Stimulated activated CD4-positive, alpha-beta T cell treated with anti-CD3 and anti-CD28 coated beads, Interleukin-2, amount 100 ng/mL, for 24 hours (primary cell): ENCODE measurements at places on chromosomes 2 and 18.

DNA sequence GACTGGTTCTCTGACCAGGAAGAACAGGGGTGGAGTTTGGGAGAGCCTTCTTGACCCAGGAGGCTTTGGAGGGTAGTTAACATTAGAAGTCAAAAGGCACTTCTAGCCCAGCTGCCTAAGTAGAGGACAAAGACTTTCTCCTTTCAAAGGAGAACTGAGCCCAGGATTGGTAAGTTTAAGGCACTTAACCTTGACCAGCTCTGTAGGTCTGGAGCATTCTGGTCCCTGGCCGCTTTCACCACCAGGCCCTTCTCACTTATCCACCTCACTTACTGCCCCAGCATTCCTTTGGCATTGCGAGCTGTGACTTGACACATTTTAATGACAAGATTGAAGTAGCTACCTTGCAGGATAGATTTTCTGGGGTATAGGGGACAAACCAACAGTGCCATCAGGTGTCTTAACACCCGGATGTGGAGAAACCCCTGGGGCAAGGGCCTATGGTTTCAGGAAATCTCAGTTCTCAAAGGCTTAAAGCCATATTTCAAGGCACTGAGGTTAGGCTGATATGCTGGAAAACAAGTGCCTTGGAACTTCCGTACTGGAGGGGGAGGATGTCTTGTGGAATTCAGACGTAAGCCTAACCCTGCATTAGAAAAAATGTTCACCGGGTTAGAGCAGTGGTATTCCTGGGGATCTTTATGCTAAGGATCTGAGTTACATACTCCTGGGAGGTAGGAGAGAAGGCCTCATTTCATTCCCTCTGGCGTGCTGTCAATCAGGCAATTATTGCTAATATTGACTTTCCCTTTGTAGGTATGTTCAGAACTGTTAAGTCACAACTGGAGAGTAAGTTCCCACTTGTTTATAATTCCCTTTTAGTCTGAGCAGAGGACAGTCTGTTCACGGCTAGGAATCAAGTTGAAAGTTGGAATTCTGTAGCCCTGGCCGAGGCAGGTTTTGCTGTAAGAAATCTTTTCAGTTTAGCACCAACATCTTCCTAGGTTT lies 4.3 kb downstream of the C2orf68 start:
- no peak for DNase-seq

GRCh38 chr2:27901234-27901633 lies 10.7 kb downstream of the BABAM2 start:
- peak; percentile 39 for DNase-seq

DNA sequence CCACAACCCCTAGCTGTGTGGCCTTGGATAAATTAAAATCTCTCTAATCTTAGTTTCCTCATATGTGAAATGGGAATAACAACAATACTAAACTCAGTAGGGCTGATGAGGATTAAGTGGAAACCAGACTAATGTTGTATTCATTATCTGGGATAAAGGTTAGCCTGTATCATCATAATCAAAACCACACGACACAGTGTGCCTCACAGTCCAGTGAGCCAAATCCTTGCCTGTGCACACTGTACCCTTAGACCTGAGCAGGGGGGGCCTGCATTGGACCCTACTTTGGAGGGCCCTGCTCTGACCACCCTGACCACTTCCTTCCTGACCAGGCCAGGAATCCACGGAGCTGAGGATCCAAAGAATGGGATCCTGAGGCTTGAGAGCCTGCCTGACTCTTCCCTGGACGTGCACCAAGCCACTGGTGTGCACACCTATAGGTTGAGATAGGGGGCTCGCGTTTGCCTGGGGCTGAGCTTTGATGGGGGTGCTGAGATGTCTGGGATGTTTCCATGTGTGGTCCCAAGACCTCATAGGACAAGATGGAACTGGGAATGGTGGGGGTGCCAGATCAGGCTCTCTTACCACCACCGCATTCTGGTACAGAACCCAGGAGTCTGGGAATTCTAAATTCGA lies 69.7 kb downstream of the TGOLN2 start:
- DNase-seq = no peak

DNA sequence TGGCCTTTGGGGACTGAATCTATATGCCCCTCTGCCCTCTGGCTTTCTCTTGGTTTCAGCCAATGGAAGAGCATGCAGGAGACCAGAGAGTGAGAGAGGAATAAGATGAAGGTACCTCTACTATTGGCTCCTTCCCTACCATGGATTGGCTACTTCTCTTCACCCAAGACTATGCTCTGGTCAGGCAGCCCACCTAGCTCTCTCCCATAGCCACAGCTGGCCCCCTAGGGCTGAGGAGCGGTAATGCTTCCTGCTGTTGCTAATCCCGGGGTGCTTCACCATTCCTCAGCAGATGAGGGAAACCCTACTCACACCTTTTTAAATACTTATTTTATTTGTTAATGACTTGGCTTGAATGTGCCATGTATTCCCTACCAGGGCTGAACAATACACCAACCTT lies 142.4 kb downstream of the MREG start:
- DNase-seq = peak; percentile 7

GRCh38 chr18:62525608-62526007 lies 2.8 kb downstream of the ZCCHC2 start:
- DNase-seq = no peak

DNA sequence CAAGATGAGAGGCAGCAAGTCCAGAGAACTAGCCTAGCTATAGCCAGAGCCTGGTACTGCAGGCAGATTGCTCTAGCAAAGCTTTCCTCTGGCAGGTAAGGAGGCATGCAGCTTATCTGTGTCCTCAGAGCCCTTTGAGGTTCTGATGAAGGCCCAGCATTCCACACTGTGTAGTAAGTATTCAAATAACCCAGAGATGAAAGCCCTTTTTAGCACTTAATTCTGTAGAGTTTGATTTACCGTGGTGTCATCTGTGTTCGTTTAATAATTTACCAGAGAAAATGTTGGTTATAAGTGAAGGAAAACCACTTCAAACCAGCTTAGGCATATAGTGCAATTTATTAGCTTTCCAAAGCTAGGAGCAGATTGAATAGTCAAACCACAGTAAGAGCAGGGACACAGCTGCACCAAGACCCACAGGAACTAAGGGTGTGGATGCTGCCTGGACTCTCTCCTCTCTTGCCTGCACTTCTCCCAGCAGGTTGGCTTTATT lies 226.6 kb downstream of the BABAM2 start:
- DNase-seq = no peak

DNA sequence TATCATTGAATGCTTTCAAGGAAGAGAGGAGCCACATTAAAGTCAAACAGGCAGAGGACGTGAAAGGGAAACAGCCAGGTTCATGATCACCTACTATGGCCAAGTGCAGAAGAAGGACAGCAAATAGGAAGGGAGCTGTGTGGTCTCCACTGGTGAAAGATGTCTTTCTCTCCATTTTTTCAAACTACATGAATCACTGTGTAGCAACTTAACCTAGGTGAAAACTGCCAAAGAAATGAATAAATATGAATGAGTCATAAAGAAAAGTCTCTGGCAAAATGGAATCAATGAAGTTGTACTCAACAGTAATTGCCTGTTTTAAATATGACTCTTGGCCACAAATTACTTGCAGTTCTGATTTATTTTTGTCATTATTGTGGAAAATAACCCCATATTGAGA lies 452.6 kb upstream of the PKDCC start:
- no peak for DNase-seq

GRCh38 chr2:203824057-203824456 lies 43.5 kb upstream of the CTLA4 start:
- DNase-seq = peak; percentile 33

DNA sequence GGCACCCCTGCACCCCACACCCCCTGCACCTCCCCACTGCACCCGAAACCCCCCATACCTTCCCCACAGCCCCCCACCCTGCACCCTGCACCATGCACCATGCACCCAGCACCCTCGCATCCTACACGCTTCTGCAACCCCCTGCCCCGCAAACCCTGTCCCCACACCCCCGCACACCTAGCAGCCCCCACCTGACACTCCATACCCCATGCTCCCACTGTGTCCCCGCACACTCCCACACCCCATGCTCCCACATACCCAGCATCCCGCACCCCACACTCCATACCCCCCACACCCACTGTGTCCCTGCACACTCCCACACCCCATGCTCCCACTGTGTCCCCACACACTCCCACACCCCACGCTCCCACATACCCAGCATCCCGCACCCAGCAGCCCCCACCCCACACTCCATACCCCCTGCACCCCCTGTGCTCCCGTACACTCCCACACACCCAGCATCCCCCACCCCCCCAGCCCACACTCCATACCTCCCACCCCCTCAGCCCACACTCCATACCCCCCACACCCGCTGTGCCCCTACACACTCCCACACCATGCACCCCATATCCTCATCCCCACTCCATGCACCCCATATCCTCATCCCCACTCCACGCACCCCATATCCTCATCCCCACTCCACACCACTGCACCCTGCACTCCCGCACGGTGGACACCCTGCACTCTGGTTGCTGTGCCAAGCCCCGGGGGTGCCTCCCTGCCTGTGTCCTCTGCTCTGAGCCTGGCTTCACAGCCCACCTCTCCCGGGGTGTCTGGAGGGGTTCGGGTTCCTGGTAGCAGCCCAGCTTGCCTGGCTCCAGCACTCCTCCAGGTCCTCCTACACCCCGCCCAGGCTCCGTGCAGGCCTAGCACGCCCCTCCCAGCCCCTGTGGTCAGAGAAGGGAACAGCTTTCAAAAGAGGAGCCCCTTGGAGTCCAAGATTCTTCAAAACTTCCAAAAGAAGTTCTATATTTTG lies 93.9 kb upstream of the CTDP1 start:
- DNase-seq = no peak

- no peak for DNase-seq
These were observed 70.3 kb upstream of the CCDC85A start for GRCh38 chr2:56113382-56113975.

GRCh38 chr2:207362716-207363115 lies 167.0 kb upstream of the CREB1 start:
- DNase-seq = no peak

DNA sequence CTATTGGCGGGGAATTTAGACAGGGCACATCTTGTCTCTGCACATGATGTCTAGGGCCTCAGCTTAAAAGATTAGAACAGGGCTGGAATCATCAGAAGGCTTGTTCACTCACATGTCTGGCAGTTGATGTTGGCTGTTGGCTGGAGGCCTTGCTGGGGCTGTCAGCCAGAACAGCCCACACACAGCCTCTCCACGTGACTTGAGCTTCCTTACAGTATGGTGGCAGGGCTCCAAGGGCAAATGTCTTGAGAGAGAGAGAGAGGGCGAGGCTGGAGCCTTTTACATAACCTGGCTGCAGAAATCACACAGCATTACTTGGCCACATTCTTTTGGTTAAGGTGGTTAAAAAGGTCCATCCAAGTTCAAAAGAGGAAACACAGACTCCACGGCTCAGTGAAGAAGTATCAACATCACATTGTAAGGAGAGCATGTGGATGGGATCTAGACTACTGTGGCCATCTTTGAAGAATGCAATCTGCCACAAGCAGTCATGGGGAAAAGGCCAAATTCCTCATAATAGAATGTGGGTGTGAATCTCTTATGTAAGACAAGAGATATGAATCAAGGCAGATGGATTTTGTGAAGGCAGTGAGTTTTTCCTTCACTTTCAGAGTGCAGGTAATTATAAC lies 30.4 kb downstream of the SRSF7 start:
- no peak for DNase-seq

GRCh38 chr2:224999321-224999720 lies 42.9 kb downstream of the DOCK10 start:
- DNase-seq = no peak

GRCh38 chr2:48332286-48332685 lies 197.7 kb upstream of the STON1 start:
- DNase-seq = no peak

GRCh38 chr2:178530625-178531142 lies 50.4 kb downstream of the PLEKHA3 start:
- DNase-seq = peak; percentile 44

GRCh38 chr2:36773947-36774346 lies 77.4 kb downstream of the VIT start:
- DNase-seq = no peak

DNA sequence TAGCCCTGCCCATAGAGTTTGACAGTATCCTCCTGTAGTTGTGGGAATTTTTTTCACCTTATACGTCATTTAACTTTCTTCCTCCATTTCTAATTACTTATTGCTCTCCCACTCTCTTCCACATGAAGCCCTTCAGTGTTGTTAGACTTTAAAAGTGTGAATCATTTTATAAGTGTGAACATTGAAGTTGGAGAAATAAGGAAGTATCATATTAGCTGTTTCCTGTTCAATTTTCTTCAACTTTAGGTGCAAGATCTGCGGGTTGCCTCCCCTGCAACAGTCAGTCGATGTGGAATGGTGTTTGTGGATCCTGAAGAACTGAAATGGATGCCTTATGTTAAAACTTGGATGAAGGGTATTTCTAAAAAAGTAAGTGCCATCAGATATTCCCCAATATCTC lies 138.1 kb downstream of the DNAH6 start:
- no peak for DNase-seq

GRCh38 chr2:239938651-239939486 lies 86.3 kb downstream of the NDUFA10 start:
- DNase-seq = no peak

GRCh38 chr2:28274911-28275685 lies 117.6 kb upstream of the FOSL2 start:
- no peak for DNase-seq

- DNase-seq = no peak
These were observed 47.0 kb upstream of the STK39 start for GRCh38 chr2:168294409-168294808.

GRCh38 chr2:101124643-101125366 lies 26.4 kb downstream of the TBC1D8 start:
- no peak for DNase-seq

- no peak for DNase-seq
These were observed 4.3 kb upstream of the HAAO start for GRCh38 chr2:42796427-42797248.

DNA sequence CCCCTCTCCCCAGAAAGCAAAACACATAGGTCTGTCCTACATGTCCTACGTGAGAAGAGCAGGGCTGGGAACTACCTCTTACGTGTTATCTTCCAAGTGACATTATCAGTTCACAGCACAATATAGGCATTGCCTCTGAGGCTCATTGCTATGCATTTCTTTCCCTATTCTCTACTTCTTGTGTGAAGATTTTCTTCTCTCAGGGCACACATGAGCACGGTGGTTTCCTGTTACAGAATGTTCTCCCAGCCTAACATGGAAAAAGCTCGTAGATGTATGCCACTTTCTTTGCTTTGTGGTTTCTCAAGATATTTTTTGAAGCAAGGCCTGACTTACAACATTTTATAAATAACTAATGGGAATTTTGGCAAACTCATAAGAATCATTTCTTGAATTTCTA lies 19.4 kb upstream of the DSC3 start:
- DNase-seq = no peak

DNA sequence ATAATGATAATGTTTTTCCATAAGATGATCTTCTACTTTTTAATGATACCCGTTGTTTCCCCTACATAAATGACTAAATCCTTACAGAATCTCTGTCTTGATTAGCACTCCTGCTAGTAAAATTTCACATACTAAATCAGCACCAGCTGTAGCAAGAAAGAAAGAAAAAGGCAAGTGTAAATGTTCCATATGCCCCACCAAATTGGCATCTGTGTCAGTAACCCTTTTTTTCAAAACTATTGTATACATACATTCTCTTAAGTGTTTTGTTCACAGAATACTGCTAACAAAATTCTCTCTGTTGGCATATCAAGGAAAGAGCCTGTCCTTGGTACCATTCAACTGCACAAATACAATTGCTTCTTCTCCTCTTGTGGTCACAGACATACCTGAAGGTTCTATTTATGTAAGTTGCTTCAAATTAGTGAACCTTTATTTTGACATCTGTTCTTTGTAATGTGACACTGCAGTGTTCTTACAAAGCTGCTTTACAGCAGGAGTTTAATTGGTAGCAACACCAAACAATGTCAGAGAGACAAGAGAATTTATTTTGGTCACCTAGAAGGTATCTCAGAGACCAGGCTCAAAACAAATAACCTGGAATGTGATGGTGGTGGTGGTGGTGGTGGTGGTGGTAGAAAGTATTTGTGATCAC lies 641.9 kb downstream of the ZEB2 start:
- no peak for DNase-seq
